ENCODE measurements at places on chromosomes 6 and 20.

DNA sequence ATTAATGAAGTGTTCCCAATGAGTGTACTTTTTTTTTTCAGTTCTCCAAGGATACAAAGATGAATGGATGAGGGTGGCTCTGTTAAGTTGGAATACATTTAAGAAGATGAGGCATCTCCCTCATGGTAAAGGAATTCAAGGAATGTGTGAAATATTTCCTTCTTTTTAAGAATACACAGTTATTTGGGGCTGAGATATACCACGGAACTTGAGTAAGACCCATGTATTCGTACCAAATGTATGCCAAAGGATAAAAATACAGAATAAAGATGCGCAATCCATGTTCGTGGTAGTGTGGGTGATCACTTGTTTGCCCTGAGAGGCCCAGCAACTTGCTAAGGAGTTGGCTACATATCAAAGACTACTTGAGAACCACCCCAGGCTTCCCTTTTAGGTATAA is 164.2 kb upstream of the TCF21 start:
- no peak for DNase-seq

- no peak for DNase-seq
These were observed 92.7 kb downstream of the SASH1 start for GRCh38 chr6:148435386-148435785.

DNA sequence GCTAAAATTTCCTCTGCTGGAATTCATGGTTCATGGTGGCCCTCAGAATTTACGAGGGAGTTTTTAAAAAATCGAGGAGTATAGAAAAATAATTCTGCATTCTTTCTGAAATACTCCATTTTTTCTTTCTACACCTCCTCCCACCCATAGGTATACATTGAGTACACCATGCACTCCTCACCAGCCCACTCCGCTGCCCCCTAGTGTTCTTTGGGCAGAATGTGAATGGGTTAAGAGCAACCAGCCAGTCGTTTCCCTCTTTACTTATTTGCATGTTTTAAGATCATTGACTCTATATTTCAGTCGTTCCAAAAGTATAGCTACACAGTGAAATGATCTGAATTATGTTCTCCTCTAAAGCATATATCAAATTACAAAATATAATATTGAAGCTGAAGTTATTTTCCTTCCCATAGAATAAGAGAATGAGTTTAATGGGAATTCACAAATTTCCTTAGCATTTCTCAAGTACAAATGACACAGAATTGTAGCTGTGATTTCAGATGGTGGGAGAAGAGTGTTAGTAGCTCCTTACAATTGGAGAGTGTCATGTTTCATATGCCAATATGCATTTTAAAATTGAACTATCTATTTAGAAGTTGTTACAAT is 977.7 kb upstream of the SLC35B3 start:
- no peak for DNase-seq

DNA sequence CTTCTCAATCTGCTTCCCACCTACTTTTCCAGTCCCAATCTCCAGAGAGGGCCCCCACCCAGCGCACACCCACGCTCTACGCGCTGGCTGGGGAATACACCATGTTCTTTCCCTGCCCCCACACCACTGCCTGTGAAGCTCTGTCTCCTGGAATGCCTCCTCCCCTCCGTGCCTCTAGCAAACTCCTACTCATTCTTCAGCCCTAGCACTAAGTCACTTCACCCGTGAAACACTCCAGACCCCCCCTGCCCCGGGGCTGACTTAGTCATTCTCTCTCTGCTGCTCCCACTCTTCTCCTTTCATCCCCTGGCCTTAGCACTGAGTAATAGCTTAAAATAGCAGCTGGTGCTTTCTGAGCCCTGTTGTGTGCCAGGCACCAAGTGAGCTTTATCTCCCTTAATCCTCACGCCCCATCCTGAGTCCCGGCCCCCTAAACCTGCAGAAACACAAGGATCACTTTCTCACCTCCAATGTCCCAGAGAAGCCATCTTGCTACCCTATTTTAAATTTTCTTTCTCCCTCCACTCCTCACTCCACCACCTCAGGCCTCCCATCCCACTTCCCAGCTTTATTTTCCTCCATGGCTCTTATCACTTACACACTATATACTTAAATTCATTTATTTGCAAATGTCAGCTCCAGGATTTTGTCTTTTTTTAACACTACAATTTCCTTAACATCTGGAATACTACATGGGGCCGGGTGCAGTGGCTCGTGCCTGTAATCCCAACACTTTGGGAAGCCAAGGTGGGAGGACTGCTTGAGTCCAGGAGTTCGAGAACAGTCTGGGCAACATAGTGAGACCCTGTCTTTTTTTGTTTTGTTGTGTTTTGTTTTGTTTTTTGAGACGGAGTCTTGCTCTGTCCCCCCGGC is 6.3 kb upstream of the PARD6B start:
- peak; percentile 86 for DNase-seq

DNA sequence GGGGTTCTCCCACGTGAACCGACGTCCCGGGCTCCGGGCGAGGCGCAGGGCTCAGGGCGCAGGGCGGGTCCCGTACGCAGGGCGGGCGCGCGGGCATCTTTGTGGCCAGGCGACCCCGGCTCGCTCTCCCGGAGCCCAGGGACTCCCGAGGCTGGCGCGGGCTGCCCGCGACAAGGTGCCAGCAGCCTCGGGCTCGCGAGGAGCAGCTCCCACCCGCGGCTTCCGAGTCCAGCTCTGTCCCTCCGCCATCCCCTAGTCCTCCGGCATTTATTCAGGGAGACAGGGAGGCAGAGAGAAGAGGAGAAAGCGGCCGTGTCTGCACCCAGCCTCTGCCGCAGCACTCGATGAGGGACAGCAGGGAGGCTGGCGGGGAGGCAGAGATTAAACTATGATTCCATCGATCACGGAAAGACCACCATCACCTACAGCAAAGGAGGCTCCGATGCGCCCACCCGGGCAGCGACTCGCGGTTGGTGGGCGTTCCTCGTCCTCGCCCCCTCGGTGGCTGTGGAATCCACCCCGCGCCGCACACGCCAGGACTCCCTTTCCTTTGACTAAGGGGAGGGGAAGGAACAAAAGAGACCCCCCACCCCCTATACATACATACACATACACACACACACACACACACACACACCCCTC is 1.1 kb downstream of the RGS17 start:
- no peak for DNase-seq

- DNase-seq, result no peak
These were observed 15.4 kb downstream of the C6orf141 start for GRCh38 chr6:49565855-49566254.

- DNase-seq, result no peak
These were observed 77.3 kb downstream of the TRMT11 start for GRCh38 chr6:126063512-126064146.

DNA sequence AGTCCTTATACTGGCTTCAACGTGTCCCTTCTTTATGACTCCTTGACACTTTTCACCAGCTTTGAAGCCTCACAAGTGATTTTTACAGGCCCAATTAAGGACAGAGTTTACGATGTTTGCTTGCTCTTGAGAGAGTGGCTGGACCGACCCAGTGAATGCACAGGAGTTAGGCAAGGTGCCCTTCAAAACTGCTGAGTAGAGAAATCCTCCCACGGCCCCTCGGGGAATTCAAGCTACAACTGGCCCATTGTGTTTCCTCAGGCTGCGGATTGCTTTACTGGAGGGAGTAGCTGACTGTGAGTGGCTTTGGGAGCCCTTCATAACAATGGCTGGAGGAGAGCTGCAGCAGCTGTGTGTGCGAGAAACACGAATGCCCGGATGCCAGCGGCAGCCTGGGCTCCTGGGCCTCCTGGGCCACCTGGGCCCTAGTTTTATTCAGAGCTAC is 50.0 kb downstream of the SGK1 start:
- DNase-seq, result no peak

- DNase-seq, result no peak
These were observed 21.1 kb upstream of the AIG1 start for GRCh38 chr6:143039548-143039947.

- no peak for DNase-seq
These were observed 403.3 kb downstream of the EPM2A start for GRCh38 chr6:145332011-145332410.

GRCh38 chr6:22892452-22892851 is 323.1 kb downstream of the HDGFL1 start:
- no peak for DNase-seq

GRCh38 chr6:33898771-33899170 is 95.0 kb upstream of the MLN start:
- no peak for DNase-seq

DNA sequence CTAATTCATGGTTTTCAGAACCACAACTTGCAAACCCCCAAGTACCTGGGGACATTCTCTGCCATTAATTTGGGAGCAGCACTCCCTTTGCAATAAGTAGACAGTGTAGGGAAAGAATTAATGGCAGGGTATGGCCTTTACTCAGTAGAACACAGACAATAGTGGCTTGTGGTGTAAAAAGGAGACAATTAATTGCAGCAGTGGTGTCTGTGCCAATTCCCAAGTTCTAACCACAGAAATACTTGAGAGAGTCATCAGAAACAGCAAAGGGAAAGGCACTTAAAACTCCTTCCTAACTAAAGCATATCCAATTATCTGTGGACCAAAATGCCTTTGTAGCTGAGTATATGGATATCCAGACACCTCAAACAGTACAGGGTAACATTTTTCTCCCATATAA is 257.6 kb upstream of the POU3F2 start:
- no peak for DNase-seq

GRCh38 chr20:33145521-33145920 is 22.4 kb upstream of the BPIFA2 start:
- DNase-seq, result no peak

- DNase-seq, result no peak
These were observed 509.3 kb upstream of the MAN1A1 start for GRCh38 chr6:119858901-119859300.

GRCh38 chr20:64226686-64227580 is 28.6 kb upstream of the PCMTD2 start:
- DNase-seq, result no peak

DNA sequence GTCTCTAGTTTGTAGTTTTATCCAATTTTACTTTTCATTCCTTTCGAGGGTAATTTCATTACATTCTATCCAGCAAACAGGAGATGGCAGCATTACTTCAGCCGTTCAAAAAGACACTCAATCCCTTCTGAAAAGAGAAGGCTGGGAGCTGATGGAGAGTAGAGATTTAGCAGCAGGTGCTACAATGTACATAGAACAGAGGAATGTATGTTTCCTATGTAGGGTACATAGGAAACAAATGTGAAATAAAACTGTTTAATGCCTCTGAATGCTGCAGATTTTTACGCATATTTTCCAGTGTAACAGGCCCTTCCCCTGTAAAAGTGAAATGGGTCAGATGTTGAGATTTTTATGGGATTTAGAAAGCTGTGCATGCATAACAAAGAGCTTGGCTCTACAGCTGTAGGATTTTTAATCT is 16.0 kb downstream of the RPS12 start:
- DNase-seq, result no peak

DNA sequence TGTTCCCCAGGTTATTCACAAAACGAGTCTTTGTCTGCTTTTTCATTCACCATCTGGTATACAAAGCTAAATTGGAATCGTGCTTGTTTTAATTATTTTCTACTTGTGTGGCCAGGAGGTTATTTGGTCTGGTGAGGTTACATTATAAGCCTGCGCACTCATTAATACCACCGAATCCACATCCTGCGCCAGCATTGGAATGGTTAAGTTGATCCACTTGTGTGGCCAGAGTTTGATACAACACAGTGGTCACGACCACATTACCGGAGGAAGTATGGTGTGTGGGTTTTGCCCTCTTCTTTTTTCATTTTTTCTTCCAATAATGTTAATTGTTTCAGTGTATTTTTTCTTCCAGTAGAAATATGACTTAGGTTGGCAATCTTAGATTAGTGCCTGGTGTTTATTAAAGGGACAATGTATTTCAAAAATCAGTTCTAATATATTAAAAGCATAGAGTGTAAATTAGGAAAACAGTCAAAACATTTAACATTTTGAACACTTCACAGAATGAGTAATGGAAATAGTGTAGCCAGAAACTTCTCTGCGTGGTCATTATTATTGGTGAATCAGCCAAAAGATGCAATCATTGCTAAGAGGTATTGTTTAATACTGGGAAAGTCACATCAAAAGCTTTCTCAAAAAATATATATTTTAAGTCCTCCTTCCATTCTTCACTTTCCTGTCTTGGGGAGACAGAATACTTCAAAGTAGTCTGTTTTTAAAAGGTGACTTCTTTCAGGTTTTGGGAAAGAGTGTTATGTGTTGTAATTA is 84.5 kb downstream of the JARID2 start:
- DNase-seq, result no peak

DNA sequence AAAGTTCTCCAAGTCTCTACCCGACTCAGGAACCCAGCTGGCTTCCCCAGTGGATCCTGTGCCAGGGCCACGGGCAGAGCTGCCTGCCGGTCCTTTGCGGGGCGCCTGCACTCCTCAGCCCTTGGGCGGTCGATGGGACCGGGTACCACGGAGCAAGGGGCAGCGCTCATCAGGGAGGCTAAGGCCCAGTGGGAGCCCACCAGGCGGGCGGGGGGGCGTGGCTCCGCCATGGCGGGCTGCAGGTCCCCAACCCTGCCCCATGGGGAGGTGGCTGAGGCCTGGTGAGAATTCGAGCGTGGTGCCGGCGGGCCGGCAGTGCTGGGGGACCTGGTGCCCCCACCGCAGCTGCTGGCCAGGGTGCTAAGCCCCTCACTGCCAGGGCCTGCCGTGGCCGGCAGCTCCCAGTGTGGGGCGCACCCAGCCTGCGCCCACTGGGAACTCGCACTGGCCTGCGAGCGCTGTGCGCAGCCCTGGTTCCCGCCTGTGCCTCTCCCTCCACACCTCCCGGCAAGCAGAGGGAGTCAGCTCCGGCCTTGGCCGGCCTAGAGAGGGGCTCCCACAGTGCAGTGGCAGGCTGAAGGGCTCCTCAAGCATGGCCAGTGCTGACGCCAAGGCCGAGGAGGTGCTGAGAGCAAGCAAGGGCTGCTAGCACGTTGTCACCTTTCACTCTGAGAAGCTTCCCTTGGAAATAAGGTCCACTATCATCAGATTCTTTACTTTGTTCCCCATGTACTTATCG is 14.8 kb upstream of the ELOVL5 start:
- no peak for DNase-seq

- no peak for DNase-seq
These were observed 262.7 kb upstream of the FOXQ1 start for GRCh38 chr6:1049170-1049569.

- DNase-seq, result no peak
These were observed 31.5 kb downstream of the TRAF3IP2 start for GRCh38 chr6:111573892-111574797.

DNA sequence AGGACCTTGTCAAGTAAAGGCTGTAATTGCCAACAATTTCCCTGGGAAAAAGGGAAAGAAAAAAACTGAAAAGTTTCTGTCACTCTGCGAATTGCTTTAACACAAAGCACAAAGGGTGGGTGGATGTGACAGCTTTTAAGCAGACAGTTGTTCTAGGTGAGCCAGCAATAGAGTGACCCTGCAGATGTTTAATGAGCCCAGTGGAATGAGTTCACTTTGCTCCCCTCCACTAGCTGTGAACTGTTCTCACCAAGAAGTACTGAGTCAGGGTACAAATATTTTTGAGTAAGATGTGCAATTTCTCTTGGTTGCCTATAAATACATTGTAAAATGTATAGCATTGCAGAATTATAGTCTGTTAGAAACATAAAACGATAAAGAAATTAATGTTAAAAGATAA is 26.2 kb upstream of the LRRC1 start:
- DNase-seq, result no peak

GRCh38 chr6:150251566-150252186 is 108.8 kb downstream of the PPP1R14C start:
- no peak for DNase-seq

- no peak for DNase-seq
These were observed 50.7 kb downstream of the MRPL14 start for GRCh38 chr6:44076356-44077213.

Data from omental fat pad (tissue), 4 donors.